ENCODE measurements at places on chromosomes 4 and X.

DNA sequence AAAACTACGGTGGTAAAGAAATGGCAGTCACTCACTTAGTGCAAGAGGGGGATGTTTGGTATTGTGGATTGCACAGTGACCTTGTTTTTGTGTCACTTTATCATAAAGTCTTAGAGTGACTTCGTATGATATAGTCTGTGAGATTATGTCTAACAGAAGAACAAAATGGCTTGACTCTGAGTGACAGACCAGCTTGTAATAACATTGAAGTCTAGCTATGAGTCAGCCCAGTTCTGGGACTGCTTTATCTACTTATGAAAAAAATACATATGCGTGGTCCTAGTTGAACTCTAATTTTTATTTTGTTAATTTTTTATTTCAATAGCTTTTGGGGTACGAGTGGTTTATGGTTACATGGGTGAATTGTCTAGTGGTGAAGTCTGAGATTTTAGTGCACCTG lies 20.0 kb downstream of the DCLK2 start:
- no peak for DNase-seq

- DNase-seq, result peak; percentile 14
These were observed 1.6 kb downstream of the PCDH10 start for GRCh38 chr4:133150486-133151340.

DNA sequence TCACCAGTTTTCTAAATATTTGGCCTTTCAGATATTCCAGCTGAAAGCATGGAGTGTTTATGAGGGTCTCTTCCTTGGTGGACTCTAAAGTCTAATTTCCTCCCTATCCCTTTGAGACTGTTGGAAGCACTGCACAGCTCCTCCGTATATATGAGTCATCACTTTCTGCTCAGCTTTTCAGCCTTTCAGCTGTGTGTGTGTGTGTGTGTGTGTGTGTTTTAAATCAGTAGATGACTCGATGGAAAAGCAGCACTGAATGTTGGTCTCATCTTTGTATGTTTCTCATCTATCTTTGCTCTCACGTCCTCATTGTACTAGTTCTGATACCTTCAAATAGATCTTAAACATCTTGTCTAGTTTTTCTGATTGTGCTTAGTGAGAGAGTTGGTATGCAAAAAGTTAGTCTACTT lies 81.6 kb downstream of the ZFX start:
- DNase-seq, result peak; percentile 44

GRCh38 chrX:123357941-123358340 lies 173.9 kb downstream of the GRIA3 start:
- no peak for DNase-seq

DNA sequence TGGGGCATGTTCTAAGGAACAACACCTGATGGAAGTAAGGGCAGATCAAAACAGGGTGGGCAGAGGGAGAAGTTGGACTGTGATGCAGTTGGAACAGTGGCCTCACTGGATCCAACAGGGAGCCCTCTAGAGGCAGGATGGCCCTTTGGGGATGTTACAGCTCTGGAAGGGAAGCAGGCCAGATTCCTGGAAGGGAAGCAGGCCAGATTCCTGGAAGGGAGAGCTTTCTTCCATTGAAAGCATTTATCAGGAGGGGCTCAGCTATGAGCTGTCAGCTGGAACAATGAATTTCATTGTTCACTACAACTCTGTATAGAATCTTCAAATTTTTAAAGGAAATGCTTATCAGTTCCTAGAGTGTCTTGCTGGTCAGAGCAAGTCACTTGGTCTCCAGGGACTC lies 17.7 kb downstream of the IL15 start:
- peak; percentile 38 for DNase-seq

DNA sequence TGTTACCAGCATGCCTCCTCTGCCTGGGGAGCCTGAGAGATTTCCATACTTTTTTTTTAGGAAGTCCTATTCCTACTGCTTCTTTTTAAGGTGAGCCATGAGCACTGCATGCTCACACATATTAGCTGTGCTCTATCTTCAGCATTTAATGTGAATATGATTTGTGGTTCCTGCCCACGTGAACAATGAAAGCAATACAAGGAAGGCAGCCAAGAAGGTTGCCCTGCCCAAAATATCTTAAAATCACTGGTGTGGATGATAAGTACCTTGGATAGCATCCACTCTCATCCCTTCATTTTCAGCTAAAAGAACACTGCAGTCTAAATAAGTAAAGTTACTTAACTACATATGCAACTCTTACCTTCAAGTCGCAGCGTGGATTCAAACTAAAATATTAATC lies 607.5 kb downstream of the PACRGL start:
- DNase-seq, result no peak

DNA sequence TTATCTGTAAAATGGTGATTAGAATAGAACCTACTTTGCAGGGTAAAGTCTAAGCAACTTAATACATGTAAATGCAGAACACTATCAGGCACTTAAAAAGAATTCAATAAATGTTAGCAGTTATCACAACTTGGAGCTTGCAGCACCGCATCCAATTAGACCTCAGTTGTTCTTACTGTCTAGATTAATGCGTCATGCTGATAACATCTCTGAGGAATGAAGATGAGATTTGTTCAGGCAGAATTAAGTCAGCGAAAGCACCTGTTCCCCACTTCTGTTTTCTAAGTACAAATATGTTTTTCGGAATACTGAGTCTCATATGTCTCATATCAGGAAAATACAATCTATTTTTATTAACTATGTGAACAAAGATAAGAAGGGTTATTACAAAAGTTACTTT lies 58.7 kb downstream of the TMA16 start:
- no peak for DNase-seq

DNA sequence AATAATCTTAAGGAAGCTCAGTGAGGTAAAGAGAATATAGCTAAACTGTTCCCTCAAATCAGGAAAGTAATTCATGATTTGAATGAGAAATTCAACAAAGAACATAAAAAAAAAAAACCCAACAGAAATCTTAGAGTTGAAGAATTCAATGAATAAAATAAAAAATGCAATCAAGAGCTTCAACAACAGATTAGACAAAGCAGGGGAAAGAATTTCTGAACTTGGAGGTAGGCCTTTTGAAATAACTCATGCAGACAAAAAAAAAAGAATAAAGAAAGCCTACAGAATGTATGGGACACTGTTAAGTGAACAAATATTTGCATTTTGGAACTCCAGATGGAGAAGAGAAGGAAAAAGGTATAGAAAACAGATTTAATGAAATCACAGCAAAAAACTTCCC lies 77.9 kb downstream of the CBR4 start:
- DNase-seq, result no peak

- DNase-seq, result peak; percentile 91
These were observed 122.3 kb upstream of the TBL1X start for GRCh38 chrX:9342561-9343051.

GRCh38 chr4:38815885-38816782 lies 11.5 kb upstream of the TLR1 start:
- DNase-seq, result no peak

GRCh38 chr4:89111833-89112563 lies 665 bp downstream of the TIGD2 start:
- peak; percentile 69 for DNase-seq

GRCh38 chrX:136176399-136176825 lies 29.1 kb downstream of the FHL1 start:
- peak; percentile 6 for DNase-seq

- DNase-seq, result peak; percentile 15
These were observed at the start of gene CITED1 for GRCh38 chrX:72305286-72306084. Gene CITED1, minus strand, starts transcription at chrX:72305914. Its CDS starts 3,045 bp downstream, at chrX:72302869.

DNA sequence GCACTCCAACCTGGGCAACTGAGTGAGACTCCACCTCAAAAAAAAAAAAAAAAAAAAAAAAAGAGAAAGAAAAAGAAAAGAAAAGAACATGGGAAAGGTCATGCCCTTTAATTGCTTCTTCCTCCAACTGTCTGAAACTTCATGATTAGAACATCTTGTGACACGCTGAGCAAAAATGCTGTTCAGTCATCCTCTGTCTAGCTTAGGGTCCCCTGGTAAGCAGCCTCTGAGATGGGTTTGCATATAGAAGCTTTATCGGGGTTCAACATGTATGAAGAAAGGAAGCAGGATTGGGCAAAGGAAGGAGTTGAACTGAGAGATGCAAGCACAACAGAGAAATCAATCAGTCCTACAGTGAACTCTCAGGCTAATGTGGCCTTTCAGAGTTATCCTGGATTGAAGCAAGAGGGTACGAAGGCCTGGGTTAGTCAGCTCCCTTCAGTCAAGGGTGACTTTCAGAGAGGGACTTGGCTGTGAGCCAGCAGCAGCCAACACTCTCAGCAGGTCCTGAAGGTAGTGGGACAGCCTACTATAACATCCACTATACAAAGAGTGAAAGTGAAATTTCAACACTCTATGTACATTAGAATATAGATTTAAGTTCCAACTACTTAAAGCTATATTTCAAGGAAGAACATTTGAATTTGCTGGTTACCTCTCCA lies 11.4 kb downstream of the MAOB start:
- DNase-seq, result no peak

- DNase-seq, result no peak
These were observed 24.3 kb downstream of the GPC3 start for GRCh38 chrX:133961046-133961445.

DNA sequence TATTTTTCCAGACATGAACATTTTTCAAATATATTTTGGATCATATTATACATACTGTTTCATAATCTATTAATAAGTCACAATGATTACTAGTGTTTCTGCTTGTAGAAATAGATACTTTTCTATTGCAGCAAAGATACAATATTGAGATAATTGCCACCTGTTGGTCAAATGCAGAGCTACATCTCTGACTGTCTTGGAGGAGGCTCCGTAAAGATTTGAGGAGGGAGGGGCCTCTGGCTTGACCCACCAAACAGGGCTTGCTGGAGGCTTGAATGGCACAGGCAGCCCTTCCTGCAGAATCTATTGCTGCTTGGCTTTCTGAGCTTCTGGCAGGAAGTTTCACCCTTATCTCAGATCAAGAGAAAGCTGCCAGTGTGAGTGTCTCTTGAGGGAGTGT lies 99.3 kb upstream of the ARMCX2 start:
- DNase-seq, result peak; percentile 38

- DNase-seq, result no peak
These were observed 276.0 kb downstream of the KLHL13 start for GRCh38 chrX:117840645-117841044.

DNA sequence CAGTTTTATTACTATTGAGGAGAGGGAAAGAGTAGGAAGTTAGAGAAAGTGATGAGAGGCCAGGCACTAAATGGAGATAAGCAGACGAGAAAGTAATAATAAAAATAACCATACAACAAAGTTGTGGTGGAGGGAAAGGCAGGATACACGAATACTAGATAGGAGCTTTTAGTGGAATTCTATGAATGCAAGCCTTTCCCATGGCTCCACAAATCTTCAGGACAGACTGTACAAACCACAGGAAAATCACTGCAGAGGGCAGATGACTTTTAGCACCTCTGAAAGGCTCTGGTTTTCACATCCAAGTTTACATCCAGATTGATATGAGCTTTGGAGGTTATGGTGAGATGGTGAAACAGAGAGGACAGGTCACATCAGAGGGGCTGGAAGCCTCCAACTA lies 41.5 kb downstream of the TNIP3 start:
- no peak for DNase-seq

GRCh38 chr4:144645631-144646522 lies at the start of gene HHIP:
Gene HHIP, plus strand, starts transcription at chr4:144646156. Its CDS starts 520 bp downstream, at chr4:144646676.
- DNase-seq, result peak; percentile 14

DNA sequence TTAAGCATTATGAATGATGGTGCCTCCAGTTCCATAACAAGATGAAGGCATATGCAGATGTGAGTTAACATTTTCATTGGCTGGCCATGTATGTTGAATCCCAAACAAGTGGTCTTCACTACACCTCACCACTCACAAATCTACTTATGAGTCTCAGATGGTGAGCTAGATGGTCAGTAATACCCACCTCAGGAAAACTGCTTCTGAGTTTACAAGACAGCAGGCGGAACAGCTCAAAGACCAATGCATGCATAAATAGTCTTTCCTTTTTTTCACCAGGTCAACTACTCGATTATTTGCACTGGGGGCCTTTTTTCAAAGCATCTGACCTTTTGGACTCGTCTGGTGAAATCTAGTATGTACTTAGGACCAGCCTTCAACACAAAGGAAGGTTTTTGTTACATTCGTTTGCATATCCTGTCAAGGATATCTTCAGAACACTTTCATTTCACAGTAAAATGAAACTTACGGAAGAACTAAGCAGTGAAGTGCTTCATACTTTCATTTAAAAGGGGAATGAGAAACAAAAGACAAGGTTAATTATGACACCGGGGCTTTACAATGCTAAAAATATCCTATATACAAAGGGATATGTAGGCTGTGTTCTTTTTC lies 23.1 kb upstream of the TLR7 start:
- DNase-seq, result no peak

DNA sequence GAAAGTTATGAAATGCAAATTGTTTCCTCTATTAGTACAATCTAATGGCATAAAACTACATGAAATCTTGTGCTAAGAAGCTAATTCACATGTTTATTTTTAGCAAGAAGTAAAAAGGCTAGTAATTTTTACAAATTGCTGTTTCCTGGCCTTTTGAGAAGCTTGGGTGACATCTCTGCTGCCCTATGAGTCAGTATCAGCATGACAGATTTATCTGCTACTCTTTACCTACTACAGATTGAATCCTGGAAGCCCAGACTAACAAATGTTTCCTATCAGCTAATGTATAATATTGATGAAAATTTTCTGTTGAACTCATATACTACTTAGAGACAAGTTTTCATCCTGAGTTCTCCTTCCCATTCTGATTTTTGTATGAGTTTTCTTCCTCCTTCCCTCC lies 232.4 kb downstream of the DCTD start:
- DNase-seq, result no peak

DNA sequence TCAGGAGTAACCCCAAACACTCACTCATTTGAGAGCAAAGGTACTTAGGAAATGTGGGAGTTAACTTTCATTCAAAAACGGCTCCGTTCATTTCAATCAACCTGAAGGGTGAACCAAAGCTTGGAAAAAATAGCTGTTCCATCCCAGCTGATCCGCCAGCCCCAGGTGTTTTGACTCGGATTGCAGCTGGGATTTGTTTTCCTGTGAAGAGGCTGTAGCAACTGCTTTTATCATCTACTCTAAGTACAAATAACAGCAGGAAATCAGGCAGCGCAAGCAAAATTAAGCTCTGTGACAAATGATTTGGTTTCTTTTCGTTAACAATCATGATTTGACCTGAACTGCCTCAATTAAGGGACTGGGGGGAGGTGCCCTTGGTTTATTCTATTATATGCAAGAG lies 154.7 kb downstream of the BEND2 start:
- DNase-seq, result no peak

DNA sequence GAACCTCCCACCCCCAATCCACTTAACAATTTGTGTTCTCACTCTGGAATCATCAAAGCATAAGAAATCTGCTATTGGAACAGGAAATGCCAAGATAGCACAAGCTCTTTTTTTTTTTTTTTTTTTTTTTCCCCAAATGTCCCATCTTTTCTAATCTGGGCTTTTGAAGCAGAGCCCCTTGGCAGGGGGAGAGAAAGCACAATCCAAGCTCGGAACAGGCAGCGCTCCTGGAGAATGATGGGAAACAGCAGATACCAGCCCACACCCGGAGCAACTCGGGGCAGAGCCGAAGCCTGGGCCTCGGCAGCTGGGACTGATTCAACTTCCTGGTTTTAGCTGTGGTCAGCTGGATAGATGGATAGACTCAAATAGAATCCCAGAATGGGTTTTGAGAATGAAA lies 235.1 kb downstream of the QDPR start:
- no peak for DNase-seq

- DNase-seq, result no peak
These were observed 215.2 kb upstream of the PSAPL1 start for GRCh38 chr4:7649741-7650531.

GRCh38 chr4:101953949-101954348 lies 163.4 kb downstream of the BANK1 start:
- DNase-seq, result no peak
